H9 (cell line): ENCODE measurements at places on chromosomes 16 and 17. TPM values are rescaled to one million over a fixed set of nuclear protein-coding genes. Genes with fewer than 3 reads are reported as not detected.
A peak's percentile ranks its signal among the peaks of the same experiment; 100 is the strongest.

DNA sequence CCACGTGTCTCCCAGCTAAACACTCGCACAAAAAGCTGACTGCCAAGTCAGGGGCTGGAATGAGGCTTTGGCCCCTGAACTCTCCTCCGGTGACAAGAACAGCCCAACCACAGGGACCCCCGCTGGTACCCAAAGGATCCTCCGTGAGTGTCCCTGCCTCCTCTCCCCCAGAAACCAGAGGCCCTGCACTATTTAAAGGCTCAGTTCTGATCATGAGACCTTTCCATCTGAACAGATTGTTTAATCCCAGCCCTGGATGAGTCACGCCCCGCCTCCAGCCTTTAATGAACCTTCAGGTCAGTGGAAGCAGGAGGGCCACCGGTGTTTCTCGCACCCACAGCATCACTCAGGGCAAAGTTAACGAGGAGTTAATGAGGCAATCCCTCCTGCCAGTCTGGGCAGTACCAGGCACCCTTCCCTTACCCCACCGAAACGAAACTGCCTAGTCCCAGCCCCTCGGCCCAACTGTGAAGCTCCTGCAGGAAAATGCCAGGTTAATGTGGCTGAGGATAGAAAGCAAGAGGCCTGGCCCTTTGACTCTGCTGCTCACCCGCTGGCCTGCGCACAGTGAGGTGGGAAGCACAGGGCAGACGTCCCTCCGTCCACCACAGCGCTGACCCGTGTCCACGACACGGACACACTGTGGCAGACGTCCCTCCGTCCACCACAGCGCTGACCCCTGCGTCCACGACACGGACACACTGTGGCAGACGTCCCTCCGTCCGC lies 32.4 kb downstream of the TIMM22 start:
- no peaks in the 10 kb centered on the region for H3K4me1 ChIP-seq
- H3K27me3 ChIP-seq = no peaks in the 10 kb centered on the region
- H3K36me3 ChIP-seq = no peaks in the 10 kb centered on the region; the same call in 2 of the 3 replicates
- H3K4me3 ChIP-seq = no peak overlapping the region
- no peak for DNase-seq

DNA sequence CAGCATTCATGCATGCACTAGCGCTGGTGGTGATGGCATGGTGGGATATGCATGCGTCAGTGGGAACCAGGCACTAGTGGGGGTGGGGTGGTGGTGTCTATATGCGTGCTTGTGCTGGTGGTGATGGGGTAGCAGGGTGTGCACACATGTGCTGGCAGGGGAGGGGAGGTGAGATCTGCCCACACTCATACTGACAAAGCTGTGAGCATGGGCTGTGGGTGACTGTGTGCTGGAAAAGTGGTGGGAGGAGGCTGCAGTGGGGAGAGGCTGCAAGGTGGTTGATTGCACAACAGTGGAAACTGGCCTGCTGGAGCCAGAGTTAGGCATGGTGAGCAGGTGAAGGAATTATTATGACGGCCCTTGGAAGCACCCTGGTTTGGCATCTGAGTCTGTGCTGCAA lies 31.3 kb upstream of the TEKT1 start:
- H3K27me3 ChIP-seq = no peaks in the 10 kb centered on the region
- no peaks in the 10 kb centered on the region; the same call in 1 of the 2 replicates for H3K4me1 ChIP-seq
- no peak overlapping the region for H3K4me3 ChIP-seq
- no peak overlapping the region for H3K27ac ChIP-seq
- no peak for DNase-seq

- DNase-seq = peak; percentile 97
- H3K4me3 ChIP-seq = peak overlapping the region; percentile 60; the same call in 2 of the 3 replicates
- H3K27ac ChIP-seq = no peak overlapping the region
- no peaks in the 10 kb centered on the region for H3K27me3 ChIP-seq
- H3K36me3 ChIP-seq = no peaks in the 10 kb centered on the region
- H3K4me1 ChIP-seq = peaks cover 4% of the 10 kb centered on the region; the same call in 1 of the 2 replicates
Measured at GRCh38 chr17:57892146-57892819, 42.4 kb upstream of the MRPS23 start.

DNA sequence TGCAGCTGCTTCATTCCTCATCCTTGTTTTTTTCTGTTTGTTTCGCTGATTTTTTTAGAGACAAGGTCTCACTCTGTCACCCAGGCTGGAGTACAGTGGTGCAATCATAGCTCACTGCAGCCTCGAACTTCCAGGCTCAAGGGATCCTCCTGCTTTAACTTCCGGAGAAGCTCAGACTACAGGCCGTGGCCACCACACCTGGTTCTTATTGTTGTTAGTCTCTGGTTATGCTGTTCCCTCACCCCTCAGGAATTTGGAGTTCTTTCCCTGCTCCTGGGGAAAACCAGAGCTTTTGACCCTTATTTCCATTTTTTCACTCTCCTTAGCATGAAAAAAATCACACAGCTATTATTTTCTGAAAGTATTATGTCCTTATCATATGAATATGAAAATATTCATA lies 1.8 kb downstream of the ODF4 start:
- no peak overlapping the region for H3K4me3 ChIP-seq
- no peaks in the 10 kb centered on the region for H3K27me3 ChIP-seq
- DNase-seq = peak; percentile 72

- DNase-seq = no peak
- peaks cover 3% of the 10 kb centered on the region; the same call in 1 of the 2 replicates for H3K4me1 ChIP-seq
- no peaks in the 10 kb centered on the region for H3K27me3 ChIP-seq
- no peak overlapping the region for H3K4me3 ChIP-seq
Measured at GRCh38 chr17:35875072-35875799, 4.9 kb downstream of the CCL5 start.

DNA sequence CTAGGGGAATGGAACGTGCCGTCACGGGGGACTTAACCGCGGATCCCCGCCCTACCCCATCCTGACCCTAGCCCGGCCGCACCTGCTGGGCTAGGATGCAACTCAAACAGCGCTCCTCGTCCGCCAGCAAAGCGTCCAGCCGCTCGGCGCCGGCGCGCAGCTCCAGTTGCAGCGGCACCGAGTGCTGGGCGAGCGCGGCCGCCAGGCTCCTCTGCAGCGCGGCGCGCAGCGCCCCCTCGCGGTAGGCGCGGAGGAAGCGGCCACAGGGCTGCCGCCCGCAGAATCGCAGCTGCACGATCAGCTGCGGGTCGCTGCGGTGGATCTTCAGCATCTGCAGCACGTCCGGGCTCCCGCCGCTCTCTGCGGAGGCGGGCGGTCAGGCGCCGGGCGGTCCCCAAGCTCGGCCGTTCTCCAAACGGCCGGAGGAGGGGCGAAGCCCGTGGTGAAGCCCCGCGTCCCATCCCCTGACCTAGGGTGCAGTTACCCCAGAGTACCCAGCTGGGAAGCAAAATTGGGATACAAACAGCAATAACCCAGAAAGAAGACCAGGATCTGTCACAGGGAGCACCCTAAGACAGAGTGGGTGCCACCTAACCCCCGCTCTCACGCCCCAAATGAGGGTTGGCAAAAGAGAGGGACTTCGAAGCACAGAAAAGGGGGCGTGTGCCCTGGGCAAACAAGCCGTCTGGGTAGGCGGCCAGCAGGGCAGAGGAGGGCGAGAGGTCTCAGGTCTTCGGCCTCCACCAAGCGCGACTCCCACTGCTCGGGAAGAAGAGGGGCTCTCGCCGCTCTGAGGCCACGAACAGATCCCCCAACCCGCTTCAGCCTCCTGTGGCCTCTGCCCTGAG lies 4.2 kb downstream of the TRADD start:
- H3K4me1 ChIP-seq = no peaks in the 10 kb centered on the region
- peak overlapping the region; percentile 56 for H3K4me3 ChIP-seq
- peaks cover 77% of the 10 kb centered on the region for H3K27me3 ChIP-seq
- DNase-seq = peak; percentile 85
- H3K36me3 ChIP-seq = no peaks in the 10 kb centered on the region; the same call in 2 of the 3 replicates
- H3K27ac ChIP-seq = no peak overlapping the region

DNA sequence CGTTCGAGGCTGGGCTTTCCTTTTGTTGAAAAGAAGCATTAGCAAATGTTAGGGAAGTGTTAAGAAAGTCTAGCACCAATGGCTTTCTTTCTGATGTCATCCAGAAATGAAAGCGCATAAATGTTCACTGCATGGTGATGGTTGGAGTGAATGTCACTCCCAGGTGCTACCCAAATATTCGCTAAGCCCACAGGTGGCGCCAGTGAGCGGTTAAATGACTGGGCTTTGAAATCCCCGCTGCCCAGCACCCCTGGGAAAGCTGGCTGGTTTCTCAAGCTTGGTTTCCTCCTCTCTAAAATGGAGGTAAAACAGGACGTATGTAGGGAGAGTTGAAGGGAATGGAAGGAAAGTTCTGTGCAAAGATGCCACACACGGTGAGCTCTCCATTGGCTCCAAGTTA lies 104.4 kb downstream of the IRX5 start:
- H3K4me3 ChIP-seq = no peak overlapping the region
- H3K4me1 ChIP-seq = no peaks in the 10 kb centered on the region
- no peak overlapping the region for H3K27ac ChIP-seq
- H3K36me3 ChIP-seq = no peaks in the 10 kb centered on the region
- H3K27me3 ChIP-seq = no peaks in the 10 kb centered on the region

MPDU1 gene
- total RNA-seq = 73.1 and 76.1 TPM in 2 replicates

HBZ gene
- not detected in 2 replicates for total RNA-seq

- H3K4me1 ChIP-seq = no peaks in the 10 kb centered on the region; the same call in 1 of the 2 replicates
- peak overlapping the region; percentile 84 for H3K4me3 ChIP-seq
- no peaks in the 10 kb centered on the region for H3K27me3 ChIP-seq
- peaks cover 7% of the 10 kb centered on the region for H3K36me3 ChIP-seq
- H3K27ac ChIP-seq = no peak overlapping the region
Measured at GRCh38 chr16:2964475-2965336, 631 bp downstream of the KREMEN2 start.

SDR42E2 gene
- total RNA-seq = 0.09 TPM in 1 of 2 replicates, not detected in the other

DNA sequence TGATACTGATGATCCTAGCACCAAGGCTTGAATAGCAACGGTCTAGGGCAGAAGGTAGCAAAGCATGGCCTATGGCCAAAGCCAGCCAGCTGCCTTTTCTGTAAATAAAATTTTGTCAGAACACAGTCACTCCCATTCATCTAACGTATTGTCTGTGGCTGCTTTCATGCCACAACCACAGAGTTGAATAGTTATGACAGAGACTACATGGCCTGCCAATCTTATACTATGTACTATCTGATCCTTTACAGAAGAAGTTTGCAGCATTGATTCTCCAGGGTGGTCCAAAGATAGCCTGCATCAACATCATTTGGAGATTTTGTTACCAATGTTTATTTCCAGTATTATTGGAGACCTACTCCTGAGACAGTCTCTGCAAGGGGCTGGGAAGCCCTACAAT lies 19.9 kb upstream of the MMD start:
- H3K27ac ChIP-seq = no peak overlapping the region
- no peaks in the 10 kb centered on the region for H3K27me3 ChIP-seq
- no peaks in the 10 kb centered on the region; the same call in 1 of the 3 replicates for H3K36me3 ChIP-seq

MYOCD gene
- total RNA-seq = 0.17 and 0.39 TPM in 2 replicates

KRTAP3-1 gene
- total RNA-seq = not detected in 2 replicates

TBC1D3 gene
- total RNA-seq = not detected in 2 replicates

GRCh38 chr17:48589831-48590606 lies at the start of gene HOXB3:
TSS of gene HOXB3 (minus strand) at chr17:48590241. CDS start at chr17:48552474, 37,767 bp downstream.
- H3K36me3 ChIP-seq = no peaks in the 10 kb centered on the region
- no peak for DNase-seq
- peaks cover 99% of the 10 kb centered on the region for H3K27me3 ChIP-seq
- no peaks in the 10 kb centered on the region for H3K4me1 ChIP-seq
- H3K27ac ChIP-seq = no peak within 1 kb of the TSS

GRCh38 chr16:6690741-6691140 lies 641.9 kb upstream of the RBFOX1 start:
- H3K27ac ChIP-seq = no peak overlapping the region
- no peaks in the 10 kb centered on the region for H3K36me3 ChIP-seq
- no peaks in the 10 kb centered on the region for H3K4me1 ChIP-seq
- H3K27me3 ChIP-seq = no peaks in the 10 kb centered on the region
- no peak overlapping the region for H3K4me3 ChIP-seq

FOXF1 gene
- not detected in 2 replicates for total RNA-seq

DNA sequence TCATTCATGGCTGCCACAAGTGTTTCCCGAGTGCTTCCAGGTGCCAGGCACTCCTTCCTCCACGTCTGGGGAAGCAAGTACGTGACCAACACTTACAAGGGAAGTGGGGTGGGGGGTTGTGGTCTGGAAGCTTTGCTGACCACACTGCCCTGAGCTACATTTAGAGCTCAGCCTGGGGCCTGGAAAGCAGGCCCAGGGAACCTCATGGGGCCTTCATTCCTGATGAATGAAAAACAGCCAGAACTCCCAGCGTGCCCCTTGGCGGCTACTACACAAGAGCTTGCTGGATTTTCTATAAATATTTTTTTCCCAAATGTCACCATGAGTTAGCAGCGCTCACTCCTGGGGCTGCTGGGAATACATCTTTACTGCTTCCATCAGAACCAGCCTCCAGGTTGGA lies 73.3 kb downstream of the ABCC12 start:
- no peaks in the 10 kb centered on the region for H3K27me3 ChIP-seq
- no peak overlapping the region for H3K4me3 ChIP-seq

DNA sequence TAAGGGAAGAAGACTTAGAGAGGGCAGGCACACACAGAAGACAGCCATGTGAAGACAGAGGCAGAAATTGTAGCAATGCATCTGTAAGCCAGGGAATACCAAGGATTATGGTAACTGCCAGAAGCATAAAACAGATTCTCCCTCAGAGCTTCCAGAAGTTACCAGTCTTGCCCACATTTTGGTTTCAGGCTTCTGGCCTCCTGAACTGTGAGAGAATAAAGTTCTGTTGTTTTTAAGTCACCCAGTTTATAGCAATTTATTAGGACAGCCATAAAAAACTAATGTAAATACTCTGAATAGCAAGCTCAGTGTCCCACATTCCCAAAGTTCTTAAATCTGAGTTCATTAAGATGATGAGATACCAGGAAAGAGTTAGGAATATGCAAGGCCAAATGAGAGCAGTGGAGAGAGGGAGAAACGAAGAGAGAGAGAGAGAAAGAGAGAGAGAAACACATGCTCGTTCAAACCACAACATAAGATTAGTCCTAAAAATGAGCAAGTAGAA lies 123.4 kb downstream of the HS3ST3A1 start:
- peaks cover 19% of the 10 kb centered on the region for H3K36me3 ChIP-seq
- H3K4me3 ChIP-seq = no peak overlapping the region
- H3K4me1 ChIP-seq = no peaks in the 10 kb centered on the region
- no peak overlapping the region for H3K27ac ChIP-seq
- H3K27me3 ChIP-seq = no peaks in the 10 kb centered on the region; the same call in 1 of the 2 replicates

- peak overlapping the region; percentile 79 for H3K4me3 ChIP-seq
- no peaks in the 10 kb centered on the region; the same call in 2 of the 3 replicates for H3K36me3 ChIP-seq
Measured at GRCh38 chr16:87392821-87393679, 914 bp downstream of the MAP1LC3B start.

CCDC144A gene
- 1.6 and 1.9 TPM in 2 replicates for total RNA-seq

HLF gene
- total RNA-seq = 0.17 and 0.44 TPM in 2 replicates

- H3K27ac ChIP-seq = no peak overlapping the region
- no peaks in the 10 kb centered on the region for H3K27me3 ChIP-seq
- no peak overlapping the region for H3K4me3 ChIP-seq
- no peak for DNase-seq
- no peaks in the 10 kb centered on the region for H3K4me1 ChIP-seq
Measured at GRCh38 chr16:53920988-53921387, 217.0 kb downstream of the FTO start.

- DNase-seq = no peak
- no peaks in the 10 kb centered on the region for H3K36me3 ChIP-seq
- H3K4me1 ChIP-seq = no peaks in the 10 kb centered on the region
- no peaks in the 10 kb centered on the region for H3K27me3 ChIP-seq
Measured at GRCh38 chr16:64061621-64062020, 1060.2 kb downstream of the CDH11 start.

- no peaks in the 10 kb centered on the region for H3K27me3 ChIP-seq
- H3K36me3 ChIP-seq = peaks cover 43% of the 10 kb centered on the region
- no peak overlapping the region for H3K4me3 ChIP-seq
Measured at GRCh38 chr16:28981517-28981916, 3.3 kb upstream of the LAT start.

GRCh38 chr17:44220213-44221083 lies 973 bp upstream of the UBTF start:
- H3K27me3 ChIP-seq = no peaks in the 10 kb centered on the region
- H3K4me3 ChIP-seq = peak overlapping the region; percentile 94
- peak; percentile 55 for DNase-seq

GRCh38 chr16:1496464-1496863 lies 3.3 kb downstream of the TELO2 start:
- peaks cover 42% of the 10 kb centered on the region for H3K36me3 ChIP-seq
- H3K4me1 ChIP-seq = no peaks in the 10 kb centered on the region; the same call in 1 of the 2 replicates
- no peak for DNase-seq
- H3K4me3 ChIP-seq = no peak overlapping the region; the same call in 2 of the 3 replicates
- H3K27me3 ChIP-seq = no peaks in the 10 kb centered on the region
